Central memory CD4-positive, alpha-beta T cell (primary cell): ENCODE measurements at places on chromosomes 5 and 9.

- DNase-seq = no peak
Measured at GRCh38 chr5:74943905-74944304, 77.7 kb upstream of the FAM169A start.

- DNase-seq = no peak
Measured at GRCh38 chr5:179131886-179132585, 71.9 kb downstream of the ZNF354C start.

DNA sequence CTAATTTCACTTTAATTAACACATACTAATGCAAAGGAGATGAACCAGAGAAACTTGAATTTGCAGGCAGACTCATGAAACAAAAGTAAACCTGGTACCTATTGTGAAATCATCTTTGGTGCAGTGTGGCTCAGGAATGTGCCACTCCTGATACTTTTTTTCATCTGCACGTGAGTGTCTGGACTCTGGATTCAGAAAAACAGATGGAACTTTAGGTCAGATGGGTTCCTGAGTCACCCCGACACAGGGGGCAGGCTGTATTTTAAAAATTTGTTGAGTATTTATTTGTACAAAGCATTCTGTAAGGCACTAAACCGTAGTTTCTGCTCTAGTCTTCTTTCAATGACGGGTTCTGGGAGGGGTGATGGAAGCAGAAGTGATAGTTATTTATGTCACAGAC, 52.2 kb upstream of the TUT7 start:
- no peak for DNase-seq

DNA sequence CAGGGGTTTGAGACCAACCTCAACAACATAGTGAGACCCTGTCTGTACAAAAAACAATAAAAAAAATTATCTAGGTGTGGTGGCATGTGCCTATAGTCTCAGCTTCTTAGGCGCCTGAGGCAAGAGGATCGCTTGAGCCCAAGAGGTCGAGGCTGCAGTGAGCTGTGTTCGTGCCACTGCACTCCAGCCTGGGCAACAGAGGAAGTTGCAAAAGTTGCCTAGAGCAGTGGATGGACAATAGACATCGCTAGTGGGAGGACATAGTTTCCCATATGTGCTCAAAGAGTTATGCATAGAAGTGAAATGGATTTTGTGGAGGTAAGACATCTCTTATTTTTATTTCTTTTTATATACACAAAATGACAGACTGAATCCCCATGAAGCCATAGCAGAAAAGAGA, 19.0 kb downstream of the HNRNPK start:
- no peak for DNase-seq

- DNase-seq = no peak
Measured at GRCh38 chr5:21701317-21701716, 1151.8 kb downstream of the CDH12 start.

DNA sequence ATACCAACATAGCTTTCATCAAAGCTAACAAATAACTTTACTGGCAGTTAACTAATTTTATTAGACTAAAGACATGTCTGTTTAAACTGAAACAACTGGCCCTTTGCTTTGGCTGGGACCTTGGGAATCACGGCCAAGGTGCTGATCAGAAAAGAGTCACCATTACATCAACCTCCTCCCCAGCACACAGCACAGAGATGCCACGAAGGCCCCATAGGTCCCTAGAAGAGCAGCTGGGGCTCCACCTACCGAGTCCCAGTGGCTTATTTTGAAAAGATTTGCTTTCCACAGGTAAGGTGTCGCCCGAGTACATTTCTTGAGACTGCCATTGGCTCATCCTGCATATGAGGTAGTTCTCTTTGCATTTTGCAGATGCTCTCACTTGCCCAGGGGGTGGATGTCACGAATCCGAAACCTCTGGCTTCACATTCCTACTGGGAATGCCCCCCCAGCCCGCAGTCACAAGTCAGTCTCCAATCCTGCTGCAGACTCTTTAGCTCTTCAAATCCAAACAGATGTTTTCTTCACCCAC, 18.8 kb upstream of the HSD17B3 start:
- DNase-seq = no peak

DNA sequence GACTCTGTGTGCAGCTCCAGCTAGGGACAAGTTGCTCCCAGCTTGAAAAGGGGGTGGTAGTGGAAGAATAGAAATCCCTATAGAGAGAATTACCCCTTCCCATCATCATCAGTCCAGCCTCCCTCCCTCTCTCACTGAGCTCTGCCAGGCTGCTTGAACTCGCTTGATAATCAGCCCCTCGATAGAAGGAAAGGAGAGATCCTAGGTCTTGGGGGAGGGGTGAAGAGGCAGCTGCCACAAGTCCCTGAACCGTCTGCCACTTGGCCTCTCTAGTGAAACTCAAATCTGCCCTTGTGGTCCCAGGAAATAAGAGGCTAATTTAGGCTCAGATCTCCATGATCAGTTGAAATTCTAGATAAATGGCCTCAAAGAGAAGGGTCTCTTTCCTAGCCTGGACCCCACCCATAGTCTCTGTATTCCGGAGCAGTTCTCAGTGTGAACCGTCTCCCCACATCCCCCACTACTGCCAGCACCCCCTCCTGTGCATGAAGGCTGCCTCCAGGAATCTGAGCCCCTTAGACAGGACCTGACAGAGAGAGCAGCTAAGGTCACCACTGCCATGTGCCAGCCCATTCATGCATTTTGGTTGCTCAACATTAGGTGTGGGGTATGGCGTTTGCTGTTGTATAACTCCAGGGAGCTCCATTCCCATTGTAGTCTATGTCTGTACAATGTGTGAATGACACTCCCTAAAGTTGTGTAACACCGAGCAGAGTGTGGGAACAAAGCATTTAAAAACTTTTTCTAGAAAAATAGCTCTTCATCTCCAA, 5.5 kb downstream of the DNAJB5 start:
- DNase-seq = no peak

DNA sequence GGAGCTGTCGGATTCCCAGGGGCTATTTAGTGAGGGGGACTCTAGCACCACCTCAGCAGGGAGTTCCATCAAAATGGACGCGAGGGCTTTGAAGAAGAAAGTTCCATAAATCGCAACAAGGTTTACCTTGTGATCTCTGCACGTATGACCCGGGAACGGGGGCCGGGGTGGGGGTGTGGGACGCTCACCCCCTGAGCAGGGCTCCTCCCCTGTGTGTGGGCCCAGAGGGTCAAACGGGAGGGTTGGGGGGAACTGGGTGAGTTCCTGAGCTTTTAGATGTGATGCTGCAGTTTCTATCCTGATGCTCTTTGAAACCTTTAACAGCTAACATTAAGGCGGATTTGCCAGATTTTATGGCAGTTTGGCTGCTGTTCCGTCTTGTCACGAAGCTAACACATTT, 18.9 kb upstream of the LRRC14B start:
- no peak for DNase-seq

DNA sequence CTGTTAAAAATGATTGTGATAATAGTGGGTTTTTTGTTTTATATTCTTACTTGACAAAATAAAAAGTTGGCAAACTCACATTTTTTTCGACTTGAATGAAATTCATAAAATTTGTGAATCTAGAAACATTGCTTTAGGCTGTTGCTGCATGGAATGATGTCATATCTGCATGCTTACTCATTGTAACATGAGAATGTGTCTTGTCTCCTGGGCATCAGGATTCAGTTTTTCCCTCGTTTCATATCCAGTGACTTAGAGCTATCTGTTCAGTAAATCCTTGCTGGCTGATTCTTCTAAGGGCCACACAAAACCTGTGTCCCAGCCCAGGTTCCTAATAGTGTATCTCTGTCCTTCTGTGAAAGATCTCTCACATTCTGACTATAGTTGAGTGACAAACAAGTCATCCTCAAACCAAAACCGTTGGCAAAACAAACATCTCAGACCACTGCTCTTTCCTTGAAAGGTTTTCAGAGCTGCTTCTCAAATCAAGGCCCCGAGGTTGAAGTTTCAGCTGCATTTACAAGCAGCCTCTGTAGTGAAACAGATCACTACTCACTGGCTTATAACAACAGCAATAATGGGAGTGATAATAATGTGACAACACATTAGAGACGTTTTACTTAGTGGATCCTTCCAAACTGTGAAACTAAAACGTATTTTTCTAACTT, 95.0 kb downstream of the NPR3 start:
- no peak for DNase-seq

DNA sequence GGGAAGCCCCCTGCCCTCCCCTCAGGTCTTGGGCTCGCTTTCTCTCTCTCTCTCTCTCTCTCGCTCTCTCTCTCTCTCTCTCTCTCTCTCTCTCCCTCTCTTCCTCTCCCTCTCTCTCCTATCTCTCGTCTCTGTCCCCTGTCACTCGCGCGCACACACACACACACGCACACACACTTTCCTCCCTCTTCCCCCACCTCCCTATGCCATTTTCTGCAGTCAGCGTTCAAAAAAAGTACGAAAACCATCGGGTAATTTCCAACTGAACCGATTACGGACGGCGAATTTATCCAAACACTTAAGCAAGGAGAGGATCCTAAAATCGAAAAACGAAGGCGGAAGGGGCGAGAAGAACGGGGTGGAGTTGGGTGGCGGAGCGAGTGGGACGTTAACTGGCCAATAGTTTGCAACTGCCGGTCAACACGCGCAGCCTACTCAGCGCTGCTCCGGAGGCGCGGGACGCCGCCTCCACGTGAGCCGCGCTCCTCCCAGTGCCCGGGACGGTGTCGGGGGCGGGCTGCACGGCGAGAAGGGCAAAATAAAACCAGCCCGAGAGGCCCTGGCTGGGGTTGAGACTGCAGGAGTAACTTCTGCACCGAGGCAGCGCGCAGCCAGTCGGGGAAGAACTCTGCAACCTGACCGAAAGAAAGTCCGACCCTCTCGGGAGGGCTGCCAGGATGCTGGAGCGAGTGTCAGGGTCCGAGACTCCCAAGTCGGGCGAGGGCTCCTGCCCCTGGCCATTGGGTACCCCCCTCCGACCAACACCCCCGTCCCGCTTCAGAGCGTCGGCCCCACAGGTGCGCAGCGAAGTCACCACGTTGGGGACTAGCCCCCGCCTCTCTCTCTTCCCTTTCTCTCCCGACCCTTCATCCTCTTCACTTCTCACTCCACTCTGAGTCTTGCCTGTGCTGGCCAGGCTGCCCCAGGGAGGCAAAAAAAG, 24.9 kb upstream of the ELAVL2 start:
- DNase-seq = no peak

DNA sequence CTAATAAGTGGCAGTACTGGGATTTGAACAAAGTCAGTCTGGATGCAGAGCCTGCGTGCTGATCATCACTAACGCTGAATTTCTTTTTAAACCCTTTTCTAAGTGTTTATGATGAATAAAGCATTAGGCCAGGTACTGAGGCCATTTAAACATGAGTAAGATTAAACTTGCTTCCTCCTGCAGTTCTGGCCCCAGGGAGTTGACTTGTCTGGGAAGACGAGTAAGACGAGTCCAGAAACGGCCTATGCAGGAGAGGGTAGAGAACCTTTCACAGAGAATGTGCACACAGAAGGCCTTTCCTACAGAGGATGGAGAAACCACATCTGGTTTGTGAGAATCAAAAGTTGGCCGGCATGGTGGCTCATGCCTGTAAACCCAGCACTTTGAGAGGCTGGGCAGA, 42.9 kb downstream of the SPRY4 start:
- DNase-seq = no peak

DNA sequence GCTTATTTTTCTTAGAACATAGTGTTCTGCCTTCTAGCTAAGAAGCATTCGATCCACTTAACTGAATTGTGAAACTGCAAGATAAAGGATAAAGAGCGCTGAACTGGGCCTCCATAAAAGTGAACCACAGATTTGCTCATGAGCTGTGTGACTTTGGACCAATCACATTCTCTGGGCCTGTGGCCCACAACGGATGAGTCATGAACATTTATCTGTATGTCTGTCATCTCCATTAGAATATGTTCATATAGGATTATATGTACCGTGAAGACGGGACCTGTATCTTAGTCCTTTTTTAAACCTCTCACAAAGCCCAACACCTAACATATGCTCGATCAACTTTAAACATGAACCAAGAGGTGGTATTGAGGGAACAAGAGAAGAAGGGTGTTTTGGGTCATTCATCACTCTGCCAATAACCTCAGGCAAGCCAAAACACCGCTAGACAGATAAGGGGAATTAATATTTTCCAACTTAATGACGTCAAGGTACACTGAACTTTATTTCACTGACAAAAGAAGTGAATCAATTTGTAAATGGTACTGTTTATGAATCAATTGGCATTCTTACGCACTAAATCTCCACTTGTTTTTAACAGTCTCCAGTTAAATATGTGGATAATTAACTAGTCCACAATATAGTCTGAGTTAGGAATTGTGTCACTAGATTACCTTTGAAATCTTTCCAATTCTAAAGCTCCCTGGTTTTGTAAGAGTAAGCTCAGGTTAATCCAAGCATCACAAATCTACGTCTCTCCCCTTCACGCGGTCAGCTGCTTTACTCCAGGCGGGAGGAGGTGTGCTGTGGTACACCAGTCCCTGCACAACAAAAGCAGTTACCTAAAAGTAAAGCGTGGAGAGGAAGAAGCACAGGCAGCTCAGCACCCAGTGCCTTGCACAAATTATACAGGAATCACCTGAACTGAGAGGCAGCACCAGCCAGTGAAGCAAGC, 1.6 kb downstream of the TMEM245 start:
- peak; percentile 45 for DNase-seq

- DNase-seq = no peak
Measured at GRCh38 chr5:65736011-65736410, 14.0 kb downstream of the NLN start.

- DNase-seq = no peak
Measured at GRCh38 chr9:93198117-93198837, 14.3 kb downstream of the WNK2 start.

DNA sequence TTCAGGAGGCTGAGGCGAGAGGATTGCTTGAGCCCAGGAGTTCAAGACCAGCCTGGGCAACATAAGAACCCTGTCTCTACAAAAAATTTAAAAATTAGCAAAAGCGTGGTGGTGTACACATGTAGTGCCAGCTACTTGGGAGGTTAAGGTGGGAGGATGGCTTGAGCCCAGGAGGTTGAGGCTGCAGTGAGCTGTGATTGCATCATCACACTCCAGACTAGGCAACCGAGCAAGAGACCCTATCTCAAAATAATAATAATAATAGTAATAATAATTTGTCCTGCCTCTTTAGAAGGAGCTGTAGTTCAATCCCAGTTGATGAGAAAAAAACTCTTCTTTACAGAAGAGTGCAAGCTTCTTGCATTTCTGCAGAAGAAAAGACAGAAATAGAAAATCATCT, 10.0 kb upstream of the CD74 start:
- DNase-seq = no peak

- no peak for DNase-seq
Measured at GRCh38 chr9:130624154-130624553, 40.2 kb upstream of the PRDM12 start.
